RPMI7951 (cell line): ENCODE measurements at places on chromosomes 1 and 21. TPM values are rescaled to one million over a fixed set of nuclear protein-coding genes. Genes with fewer than 3 reads are reported as not detected.

The FAM72B gene
- total RNA-seq: 9.2 and 17.7 TPM in 2 replicates

The NTNG1 gene
- not detected in 2 replicates for total RNA-seq

The CYP4Z1 gene
- not detected in 2 replicates for total RNA-seq

The KDF1 gene
- not detected in 2 replicates for total RNA-seq

The STYXL2 gene
- 0.10 and 0.36 TPM in 2 replicates for total RNA-seq

The PLA2G2A gene
- not detected in 2 replicates for total RNA-seq

The FLG2 gene
- not detected in 2 replicates for total RNA-seq
